ENCODE measurements at places on chromosomes 16 and 17.

DNA sequence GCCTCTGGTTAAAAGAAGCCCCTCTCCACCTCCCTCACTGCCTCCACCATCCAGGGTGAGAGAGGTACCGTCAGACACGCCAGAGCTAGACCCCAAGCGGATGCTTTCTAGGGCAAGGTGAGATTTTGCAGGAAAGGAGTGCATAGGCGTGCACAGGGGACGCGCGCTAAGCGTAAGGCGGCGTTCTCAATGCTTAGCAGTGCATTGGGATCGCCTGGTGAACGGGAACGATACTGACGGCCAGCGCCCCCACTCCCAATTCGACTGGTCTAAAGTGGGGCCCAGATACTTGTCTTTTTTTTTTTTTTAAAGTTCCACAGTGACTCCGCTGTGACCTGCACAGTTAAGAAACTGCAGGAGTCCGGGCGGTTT lies 57.9 kb upstream of the CREBBP start:
- DNase-seq: no peak

GRCh38 chr17:7260651-7261378 lies 1.5 kb downstream of the CLDN7 start:
- DNase-seq: peak; percentile 90

DNA sequence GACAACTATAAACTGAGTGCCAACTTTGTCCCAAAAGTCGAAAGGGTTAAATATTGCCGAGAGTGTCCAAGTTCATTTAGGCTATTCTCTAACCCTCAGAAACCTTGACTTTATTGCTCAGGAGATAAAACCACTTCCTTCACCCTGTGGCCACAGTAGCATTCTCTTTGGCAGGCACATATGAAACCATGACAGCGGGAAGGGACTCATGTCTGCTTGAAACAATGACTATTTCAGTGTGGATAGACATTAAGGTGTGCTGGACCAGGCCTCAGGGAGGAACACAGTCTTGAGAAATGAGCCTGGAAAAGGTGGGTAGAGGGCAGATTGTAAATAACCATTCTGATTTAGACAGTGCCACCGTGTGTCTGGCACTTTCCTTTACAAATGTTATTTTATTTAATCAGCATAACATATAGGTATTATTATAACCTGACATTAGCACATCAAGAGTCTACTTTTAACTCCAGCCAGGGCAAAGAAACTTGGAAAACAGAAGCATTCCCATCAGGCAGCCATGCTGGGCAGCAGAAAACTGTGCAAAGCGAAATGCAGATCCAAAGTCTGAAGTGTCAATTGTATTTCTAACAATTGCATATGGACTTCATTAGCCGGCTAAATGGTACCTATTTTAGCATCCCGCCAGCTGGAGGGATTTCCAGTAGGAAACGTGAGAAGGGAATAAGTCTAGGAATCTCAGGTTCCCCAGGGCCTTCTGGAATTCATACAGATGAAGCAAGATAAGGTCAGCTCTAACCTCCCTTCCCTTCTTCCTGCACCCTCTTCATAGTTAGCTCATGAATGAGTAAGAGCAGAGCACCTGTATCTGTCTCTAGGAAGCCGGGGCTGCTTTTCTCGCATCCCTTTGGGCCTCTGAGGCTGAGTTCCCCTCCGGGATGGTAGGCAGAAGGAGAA lies 212.8 kb upstream of the ELAC2 start:
- no peak for DNase-seq

GRCh38 chr16:65845466-65846209 lies 520.9 kb upstream of the CDH5 start:
- no peak for DNase-seq

- no peak for DNase-seq
These were observed 55.2 kb downstream of the EPN2 start for GRCh38 chr17:19292377-19292711.

- DNase-seq: no peak
These were observed 4.4 kb upstream of the ASGR1 start for GRCh38 chr17:7183433-7184090.

- DNase-seq: no peak
These were observed 42.9 kb upstream of the KSR1 start for GRCh38 chr17:27413315-27413714.

DNA sequence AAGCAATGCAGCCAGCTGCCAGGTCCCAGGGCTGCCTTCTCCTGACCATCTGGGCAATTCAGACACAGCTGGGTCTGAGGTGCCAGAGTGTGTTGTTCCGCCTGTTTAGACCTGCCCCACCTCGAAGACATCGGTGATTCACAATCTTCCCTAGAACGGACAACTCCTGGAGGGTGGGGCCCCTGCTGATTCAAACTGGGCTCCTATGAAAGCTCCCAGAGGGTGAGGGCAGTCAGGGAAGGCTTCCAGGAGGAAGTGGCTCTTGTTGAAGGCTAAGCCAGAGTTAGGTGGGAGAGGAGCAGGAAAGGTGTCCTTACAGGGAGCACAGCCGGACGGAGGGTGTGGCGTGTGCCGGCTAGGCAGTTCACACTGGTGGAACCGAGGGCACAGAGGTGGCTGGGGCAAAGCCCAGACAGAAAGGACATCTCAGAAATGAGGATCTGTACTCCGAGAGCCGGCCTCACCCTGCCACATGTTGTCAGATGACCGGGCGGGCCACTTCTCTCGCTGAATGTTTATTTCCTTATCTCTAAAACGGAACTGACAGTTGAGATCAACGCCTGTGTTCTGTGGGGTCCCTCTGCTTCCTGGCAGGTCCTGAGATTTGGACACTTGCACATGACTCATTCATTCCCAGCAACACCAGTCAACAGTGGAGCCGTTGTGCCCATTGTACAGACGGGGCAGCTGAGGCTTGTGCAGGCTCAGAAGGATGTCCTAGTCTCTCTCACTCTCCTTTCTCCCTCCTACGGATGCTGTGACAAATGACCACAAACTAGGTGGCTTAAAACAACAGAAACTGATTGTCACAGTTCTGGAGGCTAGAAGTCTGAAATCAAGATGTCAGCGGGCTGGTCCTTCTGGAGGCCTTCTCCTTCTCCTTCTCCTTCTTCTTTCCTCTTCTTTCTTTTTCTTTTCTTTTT lies 26.9 kb upstream of the LITAF start:
- peak; percentile 89 for DNase-seq

DNA sequence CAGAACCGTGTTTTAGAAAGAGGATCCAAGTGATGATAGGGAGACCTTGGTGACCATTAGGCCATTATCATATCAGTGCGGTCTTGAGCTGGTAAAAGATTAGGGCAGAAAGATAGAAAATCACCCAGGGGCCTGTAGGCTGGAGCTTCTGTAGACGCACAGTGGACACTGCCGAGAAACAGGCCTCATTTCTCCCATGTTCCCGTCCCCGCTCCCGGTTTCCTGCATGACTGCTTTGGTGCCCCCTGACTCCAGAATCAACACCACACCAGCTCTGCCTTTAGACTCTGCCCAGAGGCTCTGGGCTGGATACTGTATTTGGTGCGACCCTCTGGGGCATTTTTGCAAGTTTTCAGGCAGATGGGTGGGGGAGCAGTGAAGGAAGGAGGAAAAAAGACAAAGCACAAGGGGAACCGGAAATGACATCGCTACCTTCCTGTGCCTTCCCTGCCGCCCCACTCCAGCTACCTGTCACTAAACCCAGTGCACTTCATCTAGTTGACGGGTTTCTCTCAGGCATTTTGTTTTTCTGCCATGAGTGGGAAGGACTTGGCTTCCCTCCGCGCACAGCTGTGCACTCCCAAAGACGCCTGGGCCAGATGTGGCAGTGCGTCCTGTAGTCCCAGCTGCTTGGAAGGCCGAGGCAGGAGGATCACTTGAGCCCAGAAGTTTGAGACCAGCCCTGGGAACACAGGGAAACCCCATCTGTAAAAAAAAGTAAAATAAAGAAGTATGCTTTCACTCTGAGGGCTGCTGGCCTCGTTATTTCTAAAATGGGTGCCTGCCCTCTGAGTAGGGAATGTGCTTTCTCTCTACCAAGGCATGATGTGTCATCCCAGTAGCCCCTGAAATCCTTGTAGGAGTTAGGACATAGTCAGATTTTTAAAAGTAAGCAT lies 214.1 kb downstream of the RPTOR start:
- DNase-seq: no peak

- DNase-seq: no peak
These were observed 8.0 kb upstream of the MYL4 start for GRCh38 chr17:47201166-47201565.

DNA sequence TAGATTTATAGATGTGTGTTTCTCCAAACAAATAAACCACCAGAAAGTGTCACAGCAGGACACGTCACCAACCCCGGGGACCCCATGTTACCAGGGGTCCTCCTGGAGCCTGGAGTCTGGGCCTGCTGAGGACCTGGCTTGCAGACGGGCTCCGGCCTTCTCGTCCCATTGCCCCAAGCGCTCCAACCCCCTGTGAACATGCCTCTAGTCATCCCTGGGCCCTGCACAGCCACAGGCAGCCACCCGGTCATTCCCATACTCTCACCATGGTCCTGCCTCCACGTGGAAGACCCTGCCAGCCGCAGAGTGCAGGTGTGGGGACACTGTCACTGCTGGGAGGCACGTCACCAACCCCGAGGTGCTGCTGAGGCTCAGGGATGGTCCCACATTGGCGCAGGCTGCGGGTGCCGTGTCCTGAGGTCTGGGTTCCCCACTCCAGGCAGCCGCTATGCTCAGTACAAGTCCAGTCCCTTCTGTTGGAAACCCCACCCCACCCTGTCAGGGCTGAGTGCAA lies 4.5 kb downstream of the SECTM1 start:
- no peak for DNase-seq

DNA sequence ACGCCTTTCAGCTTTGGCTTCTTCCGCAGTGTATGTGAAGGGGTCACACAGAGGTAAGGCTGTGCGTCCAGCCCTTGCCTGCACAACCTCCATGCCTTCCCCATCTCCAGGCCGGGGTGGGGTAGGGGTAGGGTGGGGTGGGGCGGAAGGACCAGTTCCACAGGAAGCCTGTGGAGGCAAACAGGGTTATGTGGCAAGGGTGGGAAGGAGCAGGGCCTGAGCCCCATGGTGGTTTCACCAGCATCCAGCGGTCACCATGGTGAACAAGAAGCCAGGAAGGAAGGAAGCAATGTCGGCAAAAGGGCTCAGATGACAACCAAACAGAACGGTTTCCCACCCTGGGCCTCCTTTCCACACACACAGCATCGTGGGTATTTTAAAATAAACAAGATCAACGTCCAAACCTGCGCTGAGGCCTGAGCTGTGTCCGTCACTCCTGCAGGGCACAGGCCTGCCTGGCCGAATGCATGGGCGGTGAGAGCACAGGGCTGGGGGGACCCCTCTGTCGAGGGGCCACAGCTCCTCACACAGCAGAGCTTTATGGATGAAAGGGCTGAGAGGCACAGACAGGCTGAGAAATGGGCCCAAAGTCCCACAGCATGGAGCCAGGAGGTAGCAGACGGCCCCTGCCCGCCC lies 80.5 kb downstream of the ZNF778 start:
- DNase-seq: no peak

GRCh38 chr17:82351713-82352488 lies 7.1 kb upstream of the TEX19 start:
- peak; percentile 86 for DNase-seq

DNA sequence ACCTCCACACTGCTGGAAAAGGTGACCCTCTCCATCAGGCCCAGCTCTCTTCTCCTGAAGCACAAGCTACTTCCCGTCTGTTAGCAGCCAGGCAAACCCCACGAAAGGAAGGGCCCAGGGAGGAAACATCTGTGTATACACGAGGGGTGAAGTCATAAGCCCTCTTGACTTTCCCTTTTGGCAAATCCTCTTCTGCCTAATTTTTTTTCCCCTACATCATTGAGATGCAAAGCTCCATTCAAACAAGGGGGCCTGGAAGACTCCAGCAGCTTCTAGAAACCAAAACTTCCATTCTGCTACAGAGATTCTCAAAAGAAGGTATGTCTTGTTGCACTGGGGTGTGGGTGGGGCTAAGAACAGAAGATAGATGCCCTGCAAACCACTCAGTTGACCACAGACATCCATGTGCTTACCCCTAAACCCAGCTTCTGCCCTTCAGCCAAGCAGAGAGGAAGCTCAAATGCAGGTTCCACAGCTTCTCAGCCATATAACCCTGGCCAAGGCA lies 145.6 kb upstream of the RCVRN start:
- no peak for DNase-seq

GRCh38 chr16:13307255-13307654 lies 405.9 kb downstream of the SHISA9 start:
- no peak for DNase-seq

- DNase-seq: peak; percentile 68
These were observed 58.5 kb downstream of the TMEM132E start for GRCh38 chr17:34637548-34638525.

- DNase-seq: no peak
These were observed 122.0 kb downstream of the CPPED1 start for GRCh38 chr16:12681653-12682052.

DNA sequence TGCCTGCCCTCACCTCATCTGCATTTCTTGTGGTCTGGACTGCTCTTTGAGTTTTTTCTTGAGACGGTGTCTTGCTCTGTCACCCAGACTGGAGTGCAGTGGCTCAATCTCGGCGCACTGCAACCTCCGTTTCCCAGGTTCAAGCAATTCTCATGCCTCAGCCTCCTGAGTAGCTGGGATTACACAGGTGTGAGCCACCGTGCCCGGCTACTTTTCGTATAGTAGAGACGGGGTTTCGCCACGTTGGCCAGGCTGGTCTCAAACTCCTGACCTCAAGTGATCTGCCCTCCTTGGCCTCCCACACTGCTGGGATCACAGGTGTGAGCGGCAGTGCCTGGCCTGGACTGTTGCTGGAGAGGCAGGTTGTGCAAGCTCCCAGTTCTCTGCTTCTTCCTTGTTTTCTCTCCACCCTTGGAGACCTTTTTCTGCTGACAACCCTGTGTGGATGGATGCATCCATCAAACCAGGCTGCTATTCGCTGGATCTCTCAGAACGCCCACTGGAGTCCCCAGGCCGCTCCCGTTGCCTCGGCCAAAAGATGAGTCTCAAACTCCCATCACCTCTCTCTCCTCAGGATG lies 22.7 kb upstream of the DBNDD1 start:
- DNase-seq: no peak

- no peak for DNase-seq
These were observed 621 bp downstream of the CEP95 start for GRCh38 chr17:64507413-64507782.

DNA sequence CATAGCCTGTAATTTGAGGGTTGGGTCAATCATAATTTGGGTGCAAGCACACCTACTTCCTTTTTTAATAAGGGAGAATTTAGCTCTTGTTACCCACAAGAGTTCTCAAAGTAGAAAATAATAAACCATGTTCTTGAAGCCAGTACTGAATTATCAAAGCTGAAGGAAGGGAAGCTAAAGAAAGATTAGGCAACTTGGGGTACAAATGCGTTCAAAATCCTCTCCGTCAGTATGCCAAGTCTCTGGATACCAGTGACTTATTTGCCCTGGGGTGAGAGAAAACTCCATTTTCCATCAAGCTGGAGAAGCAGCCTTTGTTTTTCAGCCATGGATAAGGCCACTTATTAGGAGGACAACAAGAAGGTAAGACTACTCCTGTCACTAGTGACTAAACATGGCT lies 23.5 kb upstream of the DHRS13 start:
- DNase-seq: no peak

GRCh38 chr16:10780628-10781027 lies 37.0 kb downstream of the NUBP1 start:
- DNase-seq: no peak

DNA sequence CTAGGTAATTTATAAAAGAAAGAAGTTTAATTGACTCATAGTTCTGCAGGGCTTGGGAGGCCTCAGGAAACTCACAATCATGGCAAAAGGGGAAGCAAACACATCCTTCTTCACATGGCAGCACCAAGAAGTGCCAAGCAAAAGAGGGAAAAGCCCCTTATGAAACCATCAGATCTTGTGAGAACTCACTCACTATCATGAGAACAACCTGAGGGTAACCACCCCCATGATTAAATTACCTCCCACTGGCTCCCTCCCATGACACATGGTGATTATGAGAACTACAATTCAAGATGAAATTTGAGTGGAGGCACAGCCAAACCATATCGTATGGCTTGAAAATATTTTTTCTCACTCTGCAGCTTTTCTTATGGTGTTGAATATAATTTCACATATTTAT lies 151.7 kb downstream of the ANKFN1 start:
- no peak for DNase-seq

All from upper lobe of left lung (tissue), 6 donors.